ENCODE measurements at places on chromosomes 7 and 10.

- no peak for DNase-seq
These were observed 132.0 kb downstream of the RELN start for GRCh38 chr7:103857435-103857834.

DNA sequence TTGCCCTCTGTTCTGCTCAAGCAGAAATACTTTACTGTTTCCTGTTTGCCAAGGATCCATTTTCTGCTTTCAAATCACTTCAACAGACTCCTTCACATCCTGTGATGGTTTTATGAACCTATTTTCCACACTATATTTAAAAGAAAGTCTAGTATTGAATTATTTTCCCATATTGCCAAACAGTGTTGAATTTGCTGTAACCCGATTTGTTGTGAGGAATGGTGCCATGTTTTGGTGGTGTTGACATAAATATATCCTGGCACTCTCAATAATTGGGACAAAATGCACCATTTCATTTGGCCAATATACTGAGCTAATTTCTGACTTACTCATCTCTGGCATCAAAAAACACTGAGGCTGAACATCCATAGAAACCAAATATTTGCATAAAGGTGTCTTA, 615.4 kb upstream of the SEMA3D start:
- no peak for DNase-seq

GRCh38 chr10:119139464-119140067, 25.9 kb downstream of the SFXN4 start:
- DNase-seq, result no peak

GRCh38 chr7:93185303-93186027, 37.3 kb upstream of the SAMD9L start:
- DNase-seq, result no peak
